ENCODE measurements at places on chromosomes 1 and 21. TPM values are rescaled to one million over a fixed set of nuclear protein-coding genes. Genes with fewer than 3 reads are reported as not detected.

DNA sequence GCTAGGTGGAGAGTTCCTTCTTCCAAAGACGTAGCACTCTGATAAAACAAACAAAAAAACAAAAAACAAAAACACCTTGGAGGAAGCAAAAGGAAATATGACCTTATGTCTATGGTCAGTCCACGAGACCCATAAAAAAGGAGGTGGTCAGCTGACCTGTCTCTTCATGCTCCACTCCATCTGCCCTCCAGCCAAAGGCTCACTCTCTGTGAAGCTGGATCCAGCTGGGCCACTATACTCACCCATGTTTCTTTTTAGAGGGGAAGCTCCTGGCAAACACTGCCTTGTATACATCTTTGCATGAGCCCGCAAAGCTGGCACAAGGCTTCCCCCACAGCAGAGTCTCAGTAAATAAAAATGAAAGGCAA lies 126.1 kb upstream of the CACHD1 start:
- DNase-seq = no peak

DNA sequence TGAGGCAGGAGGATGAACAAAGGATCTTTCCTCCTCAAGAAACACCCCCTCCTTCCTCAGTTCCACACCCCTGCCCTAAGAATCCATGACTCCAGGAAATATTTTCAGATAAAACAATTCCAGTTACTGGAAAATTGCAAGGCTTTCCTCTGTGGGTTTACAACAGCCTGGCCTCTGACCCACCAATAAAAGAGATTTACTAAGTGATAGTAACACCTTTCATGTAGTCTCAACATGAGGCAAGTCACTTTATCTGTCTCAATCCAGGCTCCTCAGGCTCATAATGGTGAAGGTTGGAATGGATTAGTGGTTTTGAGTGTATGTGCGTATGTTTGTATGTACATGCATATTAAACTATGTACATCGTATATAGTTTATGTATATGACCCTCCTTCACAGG lies 71.4 kb upstream of the PPP2R5A start:
- no peak for DNase-seq

DNA sequence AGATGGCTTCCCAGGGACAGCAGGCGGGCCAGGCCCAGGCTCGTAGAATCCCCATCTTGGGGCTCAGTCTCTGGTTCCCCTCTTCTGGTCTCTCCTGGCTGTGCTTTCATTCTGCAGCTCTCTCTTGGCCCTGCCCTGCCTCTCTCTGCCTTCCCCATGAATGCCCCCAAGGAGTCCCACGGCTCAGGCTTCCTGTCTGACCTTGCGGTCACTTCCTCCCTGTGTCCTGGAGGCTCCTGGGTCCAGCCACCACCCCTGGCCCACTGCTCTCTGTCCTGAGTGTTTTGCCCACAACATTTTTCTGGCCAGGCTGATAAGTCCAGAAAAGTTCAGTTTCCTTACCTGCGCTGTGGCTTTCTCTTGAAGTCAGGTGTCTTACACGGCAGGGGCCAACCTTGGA lies 29.1 kb downstream of the PIGP start:
- no peak for DNase-seq

- no peak for DNase-seq
These were observed 92.1 kb upstream of the LRRN2 start for GRCh38 chr1:204777591-204777990.

DNA sequence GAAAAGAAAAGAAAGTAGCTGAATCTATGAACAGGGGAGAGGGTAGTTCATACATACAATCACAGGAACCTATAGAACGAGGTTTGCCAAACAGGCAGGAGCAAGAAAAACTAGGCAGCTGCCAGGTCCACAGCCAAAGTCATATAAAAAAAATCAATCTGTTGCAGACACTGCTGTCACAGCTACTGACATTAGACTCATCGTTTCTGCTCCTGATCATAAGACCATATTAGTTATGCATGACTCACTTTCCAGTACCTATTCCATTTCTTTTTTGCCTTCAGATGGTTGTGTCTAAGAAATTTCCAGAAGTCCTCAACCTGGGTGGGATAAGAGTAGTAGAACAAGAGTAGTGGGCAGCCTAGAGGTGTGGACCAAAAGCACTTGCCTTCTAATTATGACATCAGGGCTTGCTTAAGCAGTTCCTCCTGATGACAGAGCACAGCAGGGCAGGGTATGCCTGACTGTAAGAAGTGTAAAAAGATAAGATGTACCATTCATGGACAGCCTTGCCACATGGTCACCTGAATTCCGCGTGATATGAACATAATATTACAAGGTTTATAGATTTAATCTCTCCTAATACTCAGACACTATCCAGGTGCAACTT lies 323.2 kb upstream of the SGIP1 start:
- DNase-seq = no peak

DNA sequence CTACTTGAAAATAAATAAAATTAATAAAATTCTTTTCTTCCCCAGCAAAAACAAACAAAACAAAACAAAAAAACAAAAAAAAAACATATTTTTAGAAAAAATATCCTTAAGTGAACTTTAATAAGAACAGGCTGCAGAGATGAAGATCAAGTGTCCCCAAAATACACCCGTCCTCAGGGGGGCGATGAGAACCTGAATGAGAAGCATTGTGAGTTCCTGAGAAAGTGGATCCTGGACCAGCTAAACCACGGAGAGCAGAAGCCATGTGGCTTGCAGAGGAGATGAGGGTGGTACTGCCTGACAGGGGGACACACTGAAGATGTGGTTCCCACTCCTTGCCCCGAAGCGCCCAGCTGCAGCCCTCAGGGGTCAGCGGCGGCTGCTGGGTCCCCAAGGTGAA lies 89.3 kb downstream of the ITPKB start:
- no peak for DNase-seq

DNA sequence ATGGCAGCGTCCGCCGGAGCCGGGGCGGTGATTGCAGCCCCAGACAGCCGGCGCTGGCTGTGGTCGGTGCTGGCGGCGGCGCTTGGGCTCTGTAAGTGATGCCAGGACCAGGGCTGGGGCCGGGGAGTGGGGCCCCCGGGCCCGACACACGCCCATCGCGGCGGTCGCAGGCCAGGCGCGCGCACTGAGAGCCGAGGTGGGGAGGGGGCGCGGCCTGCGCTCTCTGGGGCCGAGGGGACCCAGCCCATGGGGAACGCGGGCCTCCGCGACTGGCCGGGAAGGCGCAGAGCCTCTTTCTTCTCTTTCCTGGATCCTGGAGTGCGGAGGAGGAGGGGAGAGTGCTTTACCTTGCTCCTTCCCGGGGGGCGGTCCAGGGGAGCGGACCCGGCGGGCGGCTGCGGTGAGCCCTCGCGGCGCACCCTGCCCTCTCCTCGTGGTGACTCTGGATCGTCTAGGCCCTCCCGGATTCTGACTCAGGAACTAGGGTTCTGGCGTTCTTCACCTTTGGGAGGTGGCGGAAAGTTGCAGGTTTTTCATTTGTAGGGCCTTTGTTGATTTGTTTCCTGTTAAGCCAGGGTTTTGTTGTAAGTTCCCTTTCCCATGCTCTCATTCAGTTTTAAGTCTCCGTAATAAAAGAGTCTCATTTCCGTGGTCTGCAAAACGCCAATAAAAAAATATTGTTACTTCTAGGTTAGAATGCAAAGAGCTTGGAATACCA lies 529 bp downstream of the MPZL1 start:
- DNase-seq = no peak

- no peak for DNase-seq
These were observed 96.4 kb upstream of the C1orf105 start for GRCh38 chr1:172324086-172324485.

DNA sequence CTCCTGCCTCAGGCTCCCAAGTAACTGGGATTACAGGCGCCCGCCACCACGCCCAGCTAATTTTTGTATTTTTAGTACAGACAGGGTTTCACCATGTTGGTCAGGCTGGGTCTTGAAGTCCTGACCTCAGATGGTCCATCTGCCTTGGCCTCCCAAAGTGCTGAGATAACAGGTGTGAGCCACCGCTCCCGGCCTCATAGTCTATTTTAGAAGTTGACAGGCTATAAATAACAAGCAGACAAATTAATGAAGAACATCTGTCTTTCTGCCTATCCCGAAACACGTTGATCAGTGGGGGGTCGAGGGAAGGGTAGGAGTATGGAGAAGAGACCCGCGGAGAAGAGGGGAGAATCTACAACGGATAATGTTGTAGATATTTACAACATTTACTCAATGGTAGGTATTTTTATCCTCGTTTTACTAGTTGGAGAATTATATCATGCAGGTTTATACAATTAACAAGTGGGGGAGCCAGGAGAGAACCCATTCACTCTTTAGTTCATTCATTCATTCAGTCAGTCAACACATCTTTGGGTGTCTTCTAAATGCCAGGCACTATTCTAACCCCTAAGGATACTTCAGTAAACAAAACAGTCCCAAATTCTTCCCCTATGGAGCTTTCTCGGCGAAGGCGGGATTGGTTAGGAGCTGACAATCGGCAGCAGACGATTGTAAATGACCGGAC lies 497 bp upstream of the IFNAR2 start:
- no peak for DNase-seq

DNA sequence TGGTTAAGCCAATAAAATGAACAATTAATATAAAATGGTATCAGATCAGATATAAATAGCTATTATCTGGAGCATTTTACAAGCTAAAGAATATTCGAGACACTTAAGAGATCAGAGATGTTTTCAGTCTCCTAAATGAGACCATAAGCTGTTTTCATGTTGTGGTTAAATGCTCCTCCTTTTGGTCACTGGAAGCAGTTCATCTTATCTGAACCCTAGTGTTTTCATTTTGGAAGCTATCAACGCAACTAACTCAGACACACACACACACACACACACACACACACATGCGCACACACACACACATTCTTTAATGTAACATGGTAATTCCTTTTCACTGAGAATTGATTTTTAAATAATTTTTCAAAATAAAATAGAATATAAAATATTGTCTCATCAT lies 10.0 kb upstream of the LRRC8C start:
- DNase-seq = no peak

DNA sequence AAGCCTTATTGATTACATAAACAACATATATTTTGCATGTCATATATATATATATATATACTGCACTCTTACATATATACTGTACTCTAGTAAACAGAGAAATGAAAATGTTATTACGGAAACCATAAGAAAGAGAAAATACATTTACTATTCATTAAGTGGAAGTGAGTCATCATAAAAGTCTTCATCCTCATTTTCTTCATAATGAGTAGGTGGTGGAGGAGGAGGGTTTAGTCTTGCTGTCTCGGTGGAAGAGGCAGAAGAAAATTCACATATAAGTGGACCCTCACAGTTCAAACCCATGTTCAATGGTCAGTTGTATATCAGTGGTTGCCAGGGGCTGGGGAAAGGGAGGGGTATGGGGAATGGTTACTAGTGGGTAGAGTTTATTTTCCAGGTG lies 8.0 kb upstream of the IFNLR1 start:
- no peak for DNase-seq

DNA sequence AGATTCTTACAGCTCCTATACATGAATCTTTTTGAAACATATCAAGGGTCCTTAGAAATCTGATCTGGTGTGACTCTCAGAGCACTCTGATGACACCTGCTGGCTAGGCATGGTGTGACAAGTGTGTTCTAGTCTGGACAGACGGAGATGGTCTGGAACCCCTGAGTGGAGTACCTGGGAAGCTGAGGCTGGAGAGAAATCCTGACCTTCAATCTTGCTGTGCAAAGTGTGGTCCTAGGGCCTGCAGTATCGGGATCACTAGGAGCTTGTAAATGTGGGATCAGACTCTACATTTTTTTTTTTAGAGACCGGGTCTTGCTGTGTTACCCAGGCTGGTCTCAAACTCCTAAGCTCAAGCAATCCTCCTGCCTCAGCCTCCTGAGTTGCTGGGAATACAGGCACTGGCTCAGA lies 78.6 kb upstream of the SOD1 start:
- no peak for DNase-seq

DNA sequence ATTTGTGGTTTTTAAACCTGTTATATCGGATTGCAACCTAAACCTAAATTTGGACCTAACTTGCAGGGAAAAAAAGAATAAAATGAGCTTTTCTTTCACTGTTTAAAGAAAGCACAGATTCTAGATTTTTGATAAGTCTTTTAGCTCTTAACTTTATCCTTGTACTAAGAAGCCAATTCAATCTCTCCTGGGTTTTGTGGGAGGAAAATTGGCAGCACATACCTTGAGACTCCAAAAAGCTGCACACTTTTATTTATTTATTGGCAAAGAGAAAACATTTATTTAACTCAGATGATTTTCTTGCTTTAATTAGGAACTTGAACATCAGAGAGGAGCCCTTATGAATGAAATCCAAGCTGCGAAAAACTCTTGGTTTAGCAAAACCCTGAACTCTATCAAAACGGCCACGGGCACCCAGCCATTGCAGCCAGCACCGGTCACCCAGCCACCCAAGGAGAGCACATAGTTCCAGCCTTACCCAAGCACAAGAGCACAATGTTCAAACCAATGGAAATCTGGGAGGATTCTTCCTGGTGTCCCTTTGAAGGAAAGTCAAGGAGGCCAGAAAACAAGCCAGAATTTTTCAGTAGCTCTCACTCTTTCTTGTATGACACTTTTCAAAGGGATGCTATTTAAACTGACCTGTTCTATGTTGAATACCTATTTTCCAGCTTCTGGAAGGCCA lies 10.1 kb upstream of the CACYBP start:
- no peak for DNase-seq

DNA sequence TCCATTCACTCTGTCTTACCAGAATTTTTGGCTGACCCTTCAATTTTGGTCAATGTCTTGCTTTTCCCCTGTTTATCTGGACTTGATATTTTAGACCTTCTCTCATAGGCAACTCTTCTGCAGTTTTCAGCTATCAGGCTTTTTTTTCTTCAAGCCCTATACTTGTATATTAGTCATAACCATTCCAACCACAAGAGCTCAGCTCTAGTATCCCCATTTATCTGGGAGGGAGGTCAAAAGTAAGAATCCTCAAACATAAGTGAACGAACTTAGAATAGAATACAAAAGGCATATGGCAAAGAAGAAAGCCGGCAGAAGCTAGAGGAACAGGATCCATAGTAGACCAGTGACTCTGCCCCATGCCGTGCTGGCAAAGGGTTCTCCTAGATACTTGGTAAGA lies 45.9 kb upstream of the TNFSF4 start:
- DNase-seq = no peak

GRCh38 chr1:71899881-71900280 lies 382.5 kb downstream of the NEGR1 start:
- DNase-seq = no peak

The RBP7 gene
- 267 TPM for total RNA-seq

The C1orf87 gene
- total RNA-seq = not detected

The FAM163A gene
- not detected for total RNA-seq

The AGRN gene
- 17.6 TPM for total RNA-seq

The GNPAT gene
- total RNA-seq = 32.9 TPM

The SHISA4 gene
- total RNA-seq = 10.3 TPM

The DNAJC28 gene
- total RNA-seq = 1.6 TPM

The TMCC2 gene
- total RNA-seq = 1.1 TPM

The SYTL1 gene
- 1.9 TPM for total RNA-seq

The GBP6 gene
- total RNA-seq = not detected

The DMRTA2 gene
- not detected for total RNA-seq

The B3GALT5 gene
- total RNA-seq = 0.06 TPM

The S100A4 gene
- total RNA-seq = 512 TPM

The TSPAN1 gene
- total RNA-seq = 1.2 TPM

The ADORA3 gene
- total RNA-seq = 17.2 TPM

All from mesenteric fat pad (tissue), 1 donor.